ENCODE measurements at places on chromosomes 1 and 21.

GRCh38 chr1:25641931-25642573, 25.5 kb downstream of the MAN1C1 start:
- DNase-seq, result peak; percentile 31

DNA sequence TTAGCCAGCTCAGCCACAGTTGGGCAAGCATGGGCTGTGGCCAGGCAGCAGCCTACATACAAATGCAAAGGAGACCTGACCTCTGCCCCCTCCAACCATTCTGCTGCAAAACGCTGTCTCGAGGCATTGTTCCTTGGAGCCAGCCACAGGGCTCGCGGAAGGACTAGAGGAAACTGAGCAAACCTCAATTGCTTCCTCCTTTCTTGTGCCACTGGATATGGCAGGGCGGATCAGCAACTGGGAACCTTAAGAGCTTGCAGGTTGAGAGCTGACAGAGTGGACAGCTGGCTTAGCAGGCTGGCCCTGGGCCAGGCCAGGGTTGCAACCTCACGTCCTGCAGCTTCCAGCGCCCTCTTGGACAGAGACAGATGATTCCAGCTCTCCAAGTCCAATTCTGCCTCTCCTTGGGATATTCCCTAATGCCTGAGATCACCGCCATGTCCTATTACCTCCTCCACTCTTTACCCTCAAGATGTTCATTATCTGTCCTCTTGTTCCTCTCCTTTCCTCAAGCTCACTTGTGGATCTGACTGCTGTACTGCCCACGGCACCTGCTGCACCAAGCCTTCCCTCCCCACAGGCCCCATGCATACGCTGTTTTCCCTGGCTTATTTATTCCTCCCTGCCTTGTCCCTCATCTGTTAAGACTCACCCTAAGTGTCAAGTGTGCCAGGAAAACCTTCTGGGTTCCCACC, 67.5 kb downstream of the SDC3 start:
- DNase-seq, result peak; percentile 11

DNA sequence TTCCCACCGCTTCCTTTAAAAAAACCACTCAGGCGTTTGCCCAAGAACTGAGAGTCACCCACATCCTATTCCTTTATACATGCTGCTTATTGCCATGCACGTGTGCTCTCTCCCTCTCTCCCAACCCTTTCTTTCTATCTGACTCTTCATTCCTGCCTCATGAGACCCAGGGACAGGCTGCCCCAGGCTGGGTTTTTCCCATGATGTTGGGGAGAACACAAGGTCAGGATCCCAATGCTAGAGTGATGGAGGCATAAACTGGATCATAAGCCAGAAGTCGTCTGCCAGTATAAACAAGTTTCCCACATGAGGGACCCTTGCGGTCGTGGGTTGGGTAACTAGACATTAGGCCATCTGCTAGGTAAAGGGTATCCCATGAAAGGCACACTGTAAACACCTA, 64.9 kb downstream of the CD2 start:
- peak; percentile 33 for DNase-seq

DNA sequence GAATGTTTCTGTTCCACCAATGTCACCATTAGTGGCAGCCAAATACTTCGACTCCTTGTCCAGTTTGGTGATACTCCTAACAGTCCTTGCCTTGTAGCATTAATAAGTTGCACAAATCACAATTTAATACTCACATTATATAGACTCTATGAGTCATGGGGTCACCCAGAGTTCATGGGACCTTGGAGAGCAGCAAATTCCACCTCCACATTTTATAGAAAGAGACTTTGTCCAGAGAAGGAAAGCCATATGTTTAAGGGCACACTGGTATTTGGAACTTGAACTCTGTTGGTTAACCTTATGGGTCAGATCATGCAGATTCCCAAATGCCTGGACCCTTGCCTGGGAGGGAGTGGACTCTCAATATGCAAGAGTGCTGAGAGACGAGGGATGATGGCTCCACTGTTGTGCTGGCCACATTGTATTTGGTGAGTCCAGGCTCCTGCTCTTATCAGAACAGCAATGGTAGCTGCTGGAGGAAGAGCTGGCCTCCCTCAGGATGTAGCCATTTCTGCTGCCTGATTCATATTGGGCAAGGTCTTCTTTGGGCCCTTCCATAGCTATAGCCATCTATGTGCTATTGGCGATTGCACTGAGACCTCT, 30.6 kb downstream of the DNAJC6 start:
- peak; percentile 2 for DNase-seq

DNA sequence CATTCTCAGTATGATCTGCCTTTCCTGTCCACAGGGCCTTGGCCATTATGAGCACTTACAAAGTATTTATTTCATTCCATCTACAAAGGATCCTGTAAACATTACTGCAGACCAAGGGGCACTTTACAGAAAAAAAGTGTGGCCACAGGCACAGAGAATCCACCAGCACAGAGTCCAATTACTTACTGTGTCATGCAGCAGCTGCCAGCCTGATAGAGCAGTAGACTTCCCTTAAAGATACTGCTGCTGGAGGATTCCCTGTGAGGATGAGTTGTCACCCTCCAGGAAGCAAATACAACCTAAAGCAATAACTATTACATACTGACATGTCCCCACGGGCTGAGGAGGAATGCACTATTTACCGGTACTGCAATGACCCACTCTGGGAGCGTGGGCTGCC, 97.1 kb upstream of the COG2 start:
- no peak for DNase-seq

- no peak for DNase-seq
Measured at GRCh38 chr1:153685544-153686340, 7.3 kb downstream of the NPR1 start.

- peak; percentile 93 for DNase-seq
Measured at GRCh38 chr1:169109561-169110134, 3.2 kb downstream of the ATP1B1 start.

GRCh38 chr1:59486615-59487014, 189.7 kb downstream of the FGGY start:
- peak; percentile 38 for DNase-seq

DNA sequence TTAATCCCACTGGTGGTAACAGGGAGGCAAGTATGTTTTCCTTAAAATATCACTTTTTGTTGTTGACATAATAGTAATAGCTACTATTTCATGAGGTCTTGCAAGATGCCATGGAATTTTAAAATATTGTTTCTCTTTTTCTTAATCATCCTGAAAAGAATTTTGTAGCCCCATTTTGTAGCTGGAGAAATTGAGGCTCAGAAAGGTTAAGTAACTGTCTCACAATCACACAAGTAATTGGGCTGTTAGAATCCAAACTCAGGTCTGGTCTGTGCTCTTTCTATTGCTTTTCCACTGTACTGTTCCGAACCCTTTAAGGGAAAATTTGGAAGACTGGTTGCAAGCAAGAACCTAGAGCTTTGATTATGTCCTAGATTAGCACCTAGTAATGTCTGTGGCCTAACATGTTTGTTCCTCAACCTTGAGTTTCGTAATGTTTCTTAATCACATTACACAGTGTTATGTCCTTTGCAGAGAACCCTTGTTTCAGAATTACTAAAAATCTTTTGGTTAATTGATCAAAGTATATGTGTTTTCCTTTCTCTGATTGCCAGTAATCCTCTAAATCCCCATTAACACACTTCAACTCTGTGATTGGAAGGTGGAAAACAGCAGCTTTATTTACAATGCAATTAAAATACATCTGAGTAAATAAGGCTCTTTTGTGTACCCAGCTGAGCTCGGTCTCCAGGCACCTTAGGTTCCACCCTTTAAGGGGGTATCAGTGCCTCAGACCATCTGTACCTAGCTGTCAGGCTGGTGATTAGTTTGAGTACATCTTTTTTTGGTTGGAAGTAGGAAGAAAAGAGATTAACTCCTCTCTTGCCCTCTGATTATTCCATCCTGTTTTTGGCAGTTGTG, 10.4 kb downstream of the LRRC42 start:
- DNase-seq, result no peak

- DNase-seq, result no peak
Measured at GRCh38 chr1:170221031-170221430, 75.3 kb downstream of the NTMT2 start.

DNA sequence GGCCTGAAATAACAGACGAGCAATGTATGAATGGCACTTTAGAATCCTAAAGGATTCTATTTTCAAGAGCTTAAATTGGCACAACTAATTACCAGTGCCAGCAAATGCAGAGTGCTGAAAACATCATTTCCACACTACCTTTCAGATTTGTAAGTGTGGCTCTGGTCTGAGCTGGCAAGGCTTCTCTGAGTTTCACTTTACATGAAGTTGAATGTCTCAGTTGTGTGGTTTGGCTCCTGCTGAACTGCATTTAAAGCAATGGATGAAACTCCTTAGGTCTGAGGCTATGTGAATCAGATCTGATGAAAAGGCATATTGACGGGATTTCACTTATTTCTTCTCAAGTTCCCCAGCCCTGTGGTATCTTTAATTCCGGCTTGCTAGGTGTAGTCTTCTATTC, 114.8 kb upstream of the PTGFR start:
- peak; percentile 38 for DNase-seq

DNA sequence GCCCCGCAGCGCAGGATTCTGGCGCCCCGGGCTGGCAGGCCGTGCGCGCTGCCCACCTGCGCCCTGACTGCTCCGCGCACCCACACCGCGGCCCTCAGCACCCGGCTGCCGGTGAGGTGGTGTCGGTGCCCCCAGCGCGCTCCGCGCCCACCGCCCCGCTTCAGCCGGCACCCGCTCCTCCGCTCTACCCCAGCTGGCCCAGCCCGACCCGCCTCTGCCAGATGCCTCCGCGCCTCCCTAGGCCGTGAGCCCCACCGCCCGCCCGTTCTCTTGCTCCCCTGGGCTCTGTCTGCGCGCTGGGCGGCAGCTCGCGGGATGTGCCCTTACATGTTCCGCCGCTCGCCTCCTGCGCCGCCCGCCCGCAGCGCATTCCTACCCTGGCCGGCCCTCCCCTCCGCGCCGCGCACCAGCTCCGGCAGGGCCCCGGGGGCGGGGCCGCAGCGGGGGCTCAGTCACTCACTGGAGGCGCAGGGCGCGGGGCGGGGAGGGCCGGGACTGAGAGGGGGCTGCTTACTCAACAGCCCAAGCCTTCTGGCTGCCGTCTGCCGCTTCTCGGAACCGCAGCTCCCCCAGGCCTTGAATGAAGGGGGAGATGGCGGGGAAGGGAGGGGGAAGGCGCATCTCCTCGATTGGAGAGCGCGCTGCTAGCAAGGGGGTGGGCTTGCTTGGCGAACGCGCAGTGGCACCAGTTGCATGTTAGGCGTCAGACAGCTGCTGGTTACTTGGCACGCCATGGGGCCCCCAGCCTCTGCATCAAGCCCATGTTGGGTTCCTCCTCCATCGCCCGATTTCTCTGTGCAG, at the start of gene PHLDA3:
PHLDA3 (minus strand) TSS at position 345 of the 801 bp plus-strand sequence. CDS start 402 bp downstream, outside the sequence.
- peak; percentile 93 for DNase-seq

Measured in cardiac fibroblast (primary cell).